ENCODE measurements at places on chromosomes 7 and 10.

- no peak for DNase-seq
Measured at GRCh38 chr7:77887567-77887966, 89.0 kb downstream of the PHTF2 start.

DNA sequence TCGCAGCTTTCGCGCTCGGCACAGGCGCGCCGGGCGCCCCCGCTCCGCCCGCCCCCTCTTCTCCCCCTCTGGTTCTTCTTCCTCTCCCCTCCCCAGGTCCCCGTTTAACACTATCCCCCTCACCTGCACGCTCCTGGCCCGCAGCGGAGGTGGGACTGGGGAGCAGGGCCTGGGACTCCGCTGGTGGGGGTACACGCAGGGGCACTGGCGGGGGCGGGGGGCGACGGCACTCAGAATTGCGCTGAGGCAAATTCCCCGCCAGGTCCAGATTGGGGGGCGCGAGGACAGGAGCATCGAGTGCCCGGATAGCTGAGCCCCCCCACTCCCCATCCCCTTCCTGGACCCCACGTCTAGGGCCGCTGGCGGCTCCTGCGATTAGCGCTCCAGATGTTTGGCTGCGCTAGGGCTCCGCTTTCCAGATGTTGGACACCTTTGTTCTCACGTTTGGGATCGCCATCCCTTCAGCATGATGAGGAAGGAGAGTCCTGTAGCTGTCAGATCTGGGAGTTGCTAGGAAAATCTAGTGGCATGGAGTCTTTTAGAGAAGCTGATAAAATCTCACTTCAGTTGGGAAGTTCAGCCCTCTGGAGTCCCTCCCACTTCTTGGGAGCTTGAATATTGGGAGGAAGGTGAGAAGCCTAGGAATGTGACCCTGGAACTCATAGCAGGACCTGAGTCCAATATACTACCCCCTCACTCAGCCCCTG is 31.4 kb upstream of the PAX2 start:
- DNase-seq, result no peak

- no peak for DNase-seq
Measured at GRCh38 chr10:84101042-84101441, 38.3 kb upstream of the GHITM start.

GRCh38 chr7:107043491-107043890 is 1.0 kb upstream of the PRKAR2B start:
- no peak for DNase-seq

DNA sequence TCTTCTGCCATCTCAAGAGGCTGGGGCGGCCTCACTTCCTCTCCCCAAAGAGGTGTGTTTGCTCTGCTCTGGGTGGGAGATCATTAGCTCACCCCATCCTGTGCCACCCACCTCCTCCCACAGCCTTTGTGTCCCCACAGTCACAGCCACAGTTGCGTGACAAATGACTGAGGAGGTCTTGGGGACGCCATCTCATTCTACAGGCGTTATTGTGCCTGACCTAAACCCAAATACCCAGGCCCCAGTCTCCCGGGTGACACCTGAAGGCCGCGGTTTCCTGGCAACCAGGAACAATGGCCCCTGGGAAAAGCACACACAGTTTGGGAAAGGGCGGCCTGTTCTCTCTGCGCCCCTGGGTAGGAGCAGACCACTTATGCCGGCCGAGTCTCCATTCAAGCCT is 51.6 kb downstream of the SLIT1 start:
- DNase-seq, result no peak

- no peak for DNase-seq
Measured at GRCh38 chr10:79387974-79388850, 40.9 kb downstream of the PPIF start.

- no peak for DNase-seq
Measured at GRCh38 chr7:37899712-37900247, 16.8 kb downstream of the SFRP4 start.

DNA sequence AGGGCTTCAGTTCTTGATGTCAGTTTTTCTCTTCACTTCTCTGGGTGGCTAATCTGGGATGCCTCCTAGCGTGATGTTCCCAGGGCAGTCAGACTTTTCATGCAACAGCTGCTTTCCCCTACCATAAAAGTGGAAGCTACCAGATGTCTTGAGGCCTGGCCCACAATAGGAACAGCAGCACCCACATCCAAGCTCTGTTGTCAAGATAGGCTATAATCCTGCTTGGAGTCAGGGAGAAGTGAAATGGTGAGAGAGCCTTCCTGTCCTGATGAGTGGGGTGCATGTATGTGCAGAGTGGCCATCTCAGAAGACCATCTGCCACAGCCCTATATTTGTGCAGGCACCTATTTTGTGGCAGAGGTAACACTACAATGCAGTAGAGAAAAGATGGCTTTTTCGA is 108.0 kb downstream of the HTR5A start:
- no peak for DNase-seq

DNA sequence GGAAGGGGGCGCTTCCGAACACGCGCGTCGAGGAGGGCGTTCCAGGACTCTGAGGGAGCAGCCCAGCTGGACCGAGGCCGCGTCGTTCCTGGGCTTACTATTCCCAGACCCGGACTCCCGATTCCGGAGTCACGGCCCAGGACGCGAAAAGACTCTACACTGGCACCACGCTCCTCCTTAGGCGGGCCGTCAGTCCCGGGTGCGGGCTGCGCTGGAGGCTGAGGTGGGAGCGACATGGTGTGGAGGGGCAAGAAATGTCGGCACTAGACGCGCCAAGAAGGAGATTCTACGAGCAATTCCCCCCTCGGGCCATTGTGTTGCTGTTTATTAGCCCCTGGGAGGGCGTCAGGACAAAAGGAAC is 584 bp upstream of the RUNDC3B start:
- DNase-seq, result no peak

GRCh38 chr10:34505338-34505737 is 309.8 kb downstream of the PARD3 start:
- no peak for DNase-seq

DNA sequence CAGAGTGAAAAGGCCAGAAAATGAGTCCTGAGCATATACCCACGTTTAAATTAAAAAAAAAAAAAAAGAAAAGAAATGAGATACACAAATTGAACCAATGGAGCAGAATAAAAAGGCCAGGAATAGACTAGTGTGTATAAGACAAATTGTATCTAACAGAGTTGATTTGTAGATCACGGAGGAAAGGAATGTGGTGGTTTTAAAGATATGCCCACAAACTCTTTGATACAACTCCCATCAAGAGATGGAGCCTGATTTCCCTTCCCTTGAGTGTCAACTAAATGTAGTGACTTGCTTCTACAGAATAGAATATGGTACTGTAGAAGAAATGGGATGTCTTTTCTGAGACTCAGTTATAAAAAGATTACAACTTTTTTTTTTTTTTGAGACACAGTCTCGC is 10.4 kb downstream of the SYPL1 start:
- no peak for DNase-seq

DNA sequence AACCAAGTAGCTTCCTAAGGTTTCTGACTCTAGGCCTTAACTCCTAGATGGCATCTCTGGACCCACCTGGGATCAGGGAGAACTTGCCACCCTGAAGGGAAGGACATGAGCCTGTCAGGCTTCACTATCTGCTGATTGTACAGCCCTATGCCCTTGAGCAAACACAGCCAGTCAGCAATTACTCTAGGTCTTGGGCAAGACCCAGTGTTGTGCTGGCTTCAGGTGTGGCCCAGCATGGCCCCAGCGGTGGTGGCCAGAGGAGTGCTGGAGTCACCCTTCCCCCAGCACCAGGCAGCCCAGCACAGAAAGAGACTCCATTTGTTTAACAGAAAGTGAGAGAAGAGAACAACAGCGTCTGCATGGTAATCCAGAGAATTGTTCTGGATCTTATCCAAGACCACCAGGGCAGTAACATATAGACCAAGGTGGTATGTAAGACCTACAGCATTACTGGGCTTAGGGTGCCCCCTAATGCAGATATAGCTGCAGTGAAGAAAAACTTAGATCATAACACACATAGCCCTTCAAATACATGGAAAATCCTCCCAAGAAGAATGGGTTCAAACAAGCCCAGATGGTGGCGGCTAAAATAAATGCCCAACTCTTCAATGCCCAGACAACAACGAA is 207.7 kb downstream of the MAGI2 start:
- DNase-seq, result no peak

- DNase-seq, result no peak
Measured at GRCh38 chr10:87829986-87830729, 12.1 kb upstream of the ATAD1 start.

DNA sequence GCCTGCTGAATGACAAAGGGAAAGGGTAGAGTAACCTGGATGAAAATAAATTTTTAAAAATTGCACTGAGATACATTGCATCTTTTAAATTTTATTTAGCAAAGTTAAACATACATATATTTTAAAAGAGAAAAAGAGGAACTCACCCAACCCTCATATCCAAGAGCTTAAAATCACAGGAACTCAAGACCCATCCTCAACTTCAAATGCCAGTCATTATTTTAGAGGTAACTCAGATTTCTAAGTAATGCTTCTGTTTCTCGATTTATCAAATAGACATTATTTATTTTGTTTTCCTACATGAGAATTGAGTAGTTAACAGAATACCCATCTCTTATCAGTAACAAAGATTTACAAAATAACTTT is 32.4 kb upstream of the KMT2E start:
- DNase-seq, result no peak

GRCh38 chr10:89115876-89116627 is 91.1 kb downstream of the CH25H start:
- DNase-seq, result no peak

- no peak for DNase-seq
Measured at GRCh38 chr7:388961-389701, 99.2 kb downstream of the FOXL3 start.

DNA sequence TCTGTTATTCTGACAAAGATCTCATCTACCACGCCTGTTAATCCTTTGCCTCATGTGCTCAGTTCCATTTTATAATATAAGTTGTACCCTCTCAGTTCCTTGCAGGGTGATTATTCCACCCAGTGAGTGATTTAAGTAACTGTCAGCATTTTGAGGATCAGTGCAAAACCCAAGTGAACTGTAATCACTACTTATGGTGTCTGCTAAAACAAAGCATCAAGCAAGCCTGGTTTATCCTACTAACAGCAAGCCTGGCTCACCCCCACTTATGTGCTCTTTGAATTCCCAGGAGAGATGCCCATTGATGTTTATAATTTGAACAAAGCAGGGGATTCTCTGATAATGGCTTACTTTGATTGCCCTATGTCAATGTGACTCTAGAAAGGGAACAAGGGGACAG is 186.8 kb upstream of the LRGUK start:
- no peak for DNase-seq

DNA sequence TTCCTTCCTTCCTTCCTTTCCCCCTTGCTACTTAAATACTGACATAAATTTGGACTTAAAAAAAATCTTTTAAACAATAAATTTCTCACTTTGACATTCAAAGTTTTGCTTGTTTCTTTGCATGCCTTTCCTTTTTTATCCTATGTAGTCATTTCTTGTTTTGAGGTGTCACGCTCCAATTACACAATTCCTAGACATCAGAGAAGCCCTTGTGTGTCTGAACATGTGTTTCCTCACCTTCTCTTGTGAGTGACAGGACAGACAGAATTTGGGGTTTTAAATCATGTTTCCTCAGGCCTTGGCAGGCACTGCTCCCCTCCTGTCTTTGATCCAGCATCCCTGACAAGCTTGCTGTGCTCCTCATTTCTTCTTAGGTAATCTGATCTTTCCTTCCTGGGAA is 91.3 kb downstream of the CYTH3 start:
- DNase-seq, result no peak

- no peak for DNase-seq
Measured at GRCh38 chr10:79411546-79412495, 33.6 kb downstream of the ZCCHC24 start.

- no peak for DNase-seq
Measured at GRCh38 chr7:108253275-108254044, 123.3 kb upstream of the LAMB4 start.

GRCh38 chr10:35388197-35388596 is 51.9 kb downstream of the CCNY start:
- no peak for DNase-seq

- no peak for DNase-seq
Measured at GRCh38 chr7:71349682-71350481, 217.9 kb downstream of the GALNT17 start.

DNA sequence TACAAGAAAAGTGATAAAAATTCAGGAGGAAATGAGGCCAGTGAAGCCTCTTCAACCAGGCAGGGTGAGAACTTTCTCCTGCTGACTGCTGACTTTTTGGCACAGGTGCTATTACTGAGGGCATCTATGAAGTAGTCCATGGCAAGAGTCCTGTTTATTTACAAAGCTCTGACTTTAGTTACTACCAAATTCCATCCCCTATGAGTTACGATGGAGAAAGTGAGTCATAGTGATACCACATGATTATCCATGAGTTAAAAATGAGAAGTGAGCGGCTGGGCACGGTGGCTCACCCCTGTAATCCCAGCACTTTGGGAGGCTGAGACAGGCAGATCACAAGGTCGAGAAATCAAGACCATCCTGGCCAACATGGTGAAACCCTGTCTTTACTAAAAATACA is 19.9 kb downstream of the CCDC3 start:
- DNase-seq, result no peak

- no peak for DNase-seq
Measured at GRCh38 chr7:40311307-40311706, 176.5 kb downstream of the SUGCT start.

- DNase-seq, result no peak
Measured at GRCh38 chr7:77498659-77499379, 38.3 kb upstream of the PTPN12 start.

DNA sequence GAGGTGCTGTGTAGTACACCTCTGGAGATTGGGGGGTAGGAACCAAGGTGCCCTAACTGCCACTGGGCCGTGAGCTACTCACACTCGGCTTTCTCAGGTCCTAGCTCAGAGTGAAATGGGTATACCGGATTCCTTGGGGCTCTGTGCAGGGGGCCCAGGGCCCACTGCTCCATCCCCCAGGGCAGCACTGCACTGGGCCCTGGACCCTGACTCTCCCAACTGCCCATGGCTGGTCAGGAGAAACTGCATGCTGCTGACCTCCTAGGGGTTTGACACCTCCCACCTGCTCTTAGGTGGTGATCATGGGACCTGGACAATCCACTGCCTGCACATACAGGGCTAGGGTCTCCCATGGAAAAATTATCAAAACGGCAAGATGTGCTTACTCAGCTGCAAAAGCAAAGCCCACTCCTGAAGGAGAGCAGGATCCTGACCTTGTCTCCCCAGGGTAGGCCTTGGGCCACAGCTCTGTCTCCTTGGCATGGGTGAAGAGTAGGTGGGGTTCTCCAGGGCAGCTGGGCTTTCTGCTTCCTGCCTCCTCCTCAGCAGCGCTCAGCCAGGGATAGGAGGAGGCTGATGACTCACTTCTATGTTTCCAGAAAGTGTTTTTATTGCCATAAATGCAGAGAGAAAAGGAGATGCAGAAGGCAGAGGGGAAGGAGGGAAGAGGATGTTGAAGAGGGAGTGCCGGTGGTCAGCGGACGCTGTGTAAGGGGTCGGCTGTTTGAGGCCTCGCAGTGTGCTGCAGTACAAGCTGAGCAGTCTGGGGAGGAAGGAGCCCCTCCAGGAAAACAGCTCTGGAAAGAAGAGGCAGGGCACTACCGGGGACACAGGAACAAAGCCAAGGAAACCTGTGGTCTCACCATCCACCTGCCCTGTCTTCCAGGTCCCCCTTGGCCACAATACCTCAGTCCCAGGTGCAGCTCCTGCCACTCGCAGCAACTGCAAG is 107.8 kb downstream of the ARHGAP22 start:
- DNase-seq, result no peak

GRCh38 chr7:82317257-82317721 is 126.3 kb downstream of the CACNA2D1 start:
- no peak for DNase-seq

GRCh38 chr10:132313865-132314264 is 6.1 kb upstream of the STK32C start:
- no peak for DNase-seq

Data from stimulated activated CD4-positive, alpha-beta T cell treated with anti-CD3 and anti-CD28 coated beads, TNF-alpha, amount 100 ng/mL, for 1 hour (primary cell).